ENCODE measurements at places on chromosomes 5 and 9.

GRCh38 chr9:136837146-136837855 is 5.0 kb upstream of the AJM1 start:
- no peak for DNase-seq

DNA sequence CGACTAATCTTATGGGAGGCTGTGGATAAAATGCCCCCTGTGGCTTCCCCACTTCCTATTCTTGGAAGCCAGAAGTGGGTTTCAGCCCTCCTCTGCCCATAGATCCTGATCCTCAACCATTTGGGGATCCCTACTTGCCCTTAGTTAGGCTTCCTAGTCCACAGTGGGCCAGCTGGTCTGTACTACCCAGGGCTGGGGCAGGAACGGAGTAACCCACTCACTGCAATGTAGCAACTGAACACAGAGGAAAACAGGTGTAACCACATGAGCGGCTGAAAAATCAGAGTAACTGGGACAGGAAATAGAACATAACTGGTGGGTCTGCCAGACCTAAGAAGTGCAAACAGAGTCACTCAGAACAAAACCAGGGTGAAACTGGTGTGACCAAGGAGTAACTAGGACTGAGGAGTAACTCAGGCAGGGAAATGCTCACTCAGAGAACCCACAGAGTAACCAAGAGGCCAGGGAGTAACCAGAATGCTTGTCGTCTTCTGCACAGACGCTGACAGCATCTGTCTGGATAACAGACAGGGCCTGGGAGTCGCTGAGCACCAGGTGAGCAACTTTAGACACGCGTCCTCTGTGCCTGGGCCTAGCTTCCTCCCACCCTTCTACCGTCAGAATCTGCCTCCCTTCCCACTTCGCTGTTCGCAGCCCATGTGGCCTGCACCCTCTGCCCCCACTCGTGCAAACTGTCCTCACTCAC is 1.0 kb downstream of the AQP3 start:
- no peak for DNase-seq

GRCh38 chr5:65059681-65060598 is 291.2 kb downstream of the CWC27 start:
- DNase-seq: no peak

- DNase-seq: no peak
Measured at GRCh38 chr9:33442125-33442524, 5.3 kb downstream of the AQP3 start.

- no peak for DNase-seq
Measured at GRCh38 chr9:25648116-25648515, 30.1 kb downstream of the TUSC1 start.

GRCh38 chr5:151068433-151069197 is 12.2 kb downstream of the TNIP1 start:
- no peak for DNase-seq

DNA sequence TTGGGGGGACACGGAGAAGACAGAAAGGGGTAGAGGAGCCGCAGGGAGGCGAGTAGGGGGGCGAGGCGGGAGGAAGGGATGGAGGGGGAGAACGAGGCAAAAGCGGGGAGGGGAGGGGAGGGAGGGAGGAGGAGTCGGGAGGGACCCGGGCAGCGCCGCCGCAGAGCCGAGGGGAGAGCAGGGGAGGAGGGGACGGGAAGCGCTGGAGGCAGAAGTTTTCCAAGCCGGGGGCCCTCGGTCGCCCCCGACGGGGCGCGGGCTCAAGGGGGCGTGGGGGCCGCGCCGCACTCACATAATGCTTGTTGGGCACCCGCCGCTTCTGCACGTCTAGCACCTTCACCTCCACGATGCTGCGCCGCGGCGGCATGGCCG is 353 bp downstream of the SH3PXD2B start:
- no peak for DNase-seq

DNA sequence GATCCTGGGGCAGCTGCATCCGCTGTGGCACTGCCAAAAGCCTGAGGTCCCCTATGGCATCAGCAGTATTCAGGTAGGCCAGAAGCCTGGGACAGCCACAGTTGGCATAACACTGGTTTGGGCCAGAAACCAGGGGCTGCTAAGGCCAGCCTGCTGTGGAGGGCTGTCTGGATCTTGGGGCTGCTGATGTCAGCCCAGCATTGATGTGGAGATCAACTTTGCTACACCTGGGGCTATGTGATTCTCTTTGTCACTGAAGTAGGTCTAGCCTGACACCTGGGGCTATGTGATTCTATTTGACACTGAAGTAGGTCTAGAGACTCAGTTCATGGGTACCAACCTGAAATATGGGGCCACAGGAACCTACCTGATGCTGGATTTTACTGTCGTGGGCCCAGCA is 411.5 kb downstream of the RASEF start:
- DNase-seq: no peak

DNA sequence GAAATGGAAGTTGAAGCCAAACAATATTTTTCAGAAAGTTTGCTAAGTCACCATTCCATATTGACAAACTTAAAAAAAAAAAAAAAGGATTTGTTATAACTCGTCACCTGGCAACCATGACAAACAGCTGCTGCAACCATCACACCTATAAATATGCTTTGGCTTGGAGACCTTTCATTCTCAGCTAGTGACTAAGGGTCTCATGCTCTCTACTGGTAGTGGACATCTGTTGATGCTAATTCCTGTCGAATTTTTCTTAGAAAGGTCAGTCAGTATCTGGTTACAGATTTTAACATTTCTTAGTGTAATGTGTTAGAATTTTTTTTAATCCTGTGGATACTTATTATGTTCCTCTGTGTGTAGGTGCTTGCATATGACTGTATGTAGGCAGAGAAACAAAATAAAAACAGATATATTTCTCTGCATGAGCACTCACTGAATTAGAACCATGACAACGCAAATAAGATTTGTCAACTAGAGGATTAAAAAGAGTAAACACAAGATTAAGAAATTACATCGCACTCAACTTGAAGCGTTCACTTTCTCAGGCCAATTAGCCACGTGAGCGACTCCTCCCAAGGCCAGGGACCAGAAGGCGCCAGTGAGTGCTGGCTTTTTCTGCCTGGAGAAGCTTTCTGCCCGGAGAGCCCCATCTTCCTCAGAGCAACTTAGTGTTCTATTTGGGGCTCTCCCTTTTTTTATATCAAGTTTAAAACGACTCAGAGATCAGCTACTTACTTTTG is 27.0 kb upstream of the ZNF622 start:
- no peak for DNase-seq

- DNase-seq: no peak
Measured at GRCh38 chr5:144857454-144857853, 686.8 kb downstream of the KCTD16 start.

DNA sequence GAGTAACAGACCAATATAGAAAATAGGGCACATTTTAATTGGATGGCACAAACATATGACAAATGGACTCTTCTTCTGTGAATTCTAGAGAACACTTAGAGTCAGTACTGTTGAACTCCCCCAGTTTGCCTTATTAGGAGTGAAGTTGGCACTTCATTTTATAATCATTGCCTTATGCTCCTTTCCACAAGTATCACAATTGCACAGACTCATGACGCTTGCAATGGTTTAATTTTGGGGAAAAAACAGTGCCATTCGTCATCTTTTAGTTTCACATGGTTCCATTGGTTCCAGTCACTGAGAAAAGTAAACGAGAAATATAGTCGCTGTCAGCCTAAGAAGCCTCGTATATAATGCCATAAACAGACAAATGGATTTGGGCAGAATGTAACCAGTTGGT is 71.2 kb downstream of the LURAP1L start:
- DNase-seq: no peak

GRCh38 chr9:18910435-18910834 is 122.6 kb downstream of the SAXO1 start:
- DNase-seq: no peak

GRCh38 chr9:82732928-82733327 is 330.0 kb downstream of the RASEF start:
- no peak for DNase-seq

- no peak for DNase-seq
Measured at GRCh38 chr9:107805201-107805600, 315.6 kb upstream of the KLF4 start.

DNA sequence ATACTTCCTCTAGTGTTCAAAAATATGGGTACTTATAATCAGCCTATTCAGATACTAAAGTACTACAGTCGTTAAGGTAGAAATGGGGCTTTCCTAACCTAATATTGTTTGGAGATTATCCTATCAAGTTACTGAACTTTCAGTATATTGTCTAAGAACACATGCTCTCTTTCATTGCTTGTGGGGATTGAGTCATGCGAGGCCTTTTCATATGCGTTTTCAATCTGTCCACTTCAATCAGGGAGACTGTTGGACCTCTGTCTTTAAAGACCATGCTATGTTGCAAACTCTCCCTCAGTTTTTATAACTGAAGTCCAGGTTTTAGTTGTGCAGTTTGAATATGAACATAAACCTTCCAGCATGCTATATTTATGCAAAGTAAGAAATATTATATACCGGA is 15.0 kb downstream of the PRR16 start:
- DNase-seq: no peak

GRCh38 chr5:45094876-45095440 is 286.2 kb downstream of the MRPS30 start:
- DNase-seq: no peak

DNA sequence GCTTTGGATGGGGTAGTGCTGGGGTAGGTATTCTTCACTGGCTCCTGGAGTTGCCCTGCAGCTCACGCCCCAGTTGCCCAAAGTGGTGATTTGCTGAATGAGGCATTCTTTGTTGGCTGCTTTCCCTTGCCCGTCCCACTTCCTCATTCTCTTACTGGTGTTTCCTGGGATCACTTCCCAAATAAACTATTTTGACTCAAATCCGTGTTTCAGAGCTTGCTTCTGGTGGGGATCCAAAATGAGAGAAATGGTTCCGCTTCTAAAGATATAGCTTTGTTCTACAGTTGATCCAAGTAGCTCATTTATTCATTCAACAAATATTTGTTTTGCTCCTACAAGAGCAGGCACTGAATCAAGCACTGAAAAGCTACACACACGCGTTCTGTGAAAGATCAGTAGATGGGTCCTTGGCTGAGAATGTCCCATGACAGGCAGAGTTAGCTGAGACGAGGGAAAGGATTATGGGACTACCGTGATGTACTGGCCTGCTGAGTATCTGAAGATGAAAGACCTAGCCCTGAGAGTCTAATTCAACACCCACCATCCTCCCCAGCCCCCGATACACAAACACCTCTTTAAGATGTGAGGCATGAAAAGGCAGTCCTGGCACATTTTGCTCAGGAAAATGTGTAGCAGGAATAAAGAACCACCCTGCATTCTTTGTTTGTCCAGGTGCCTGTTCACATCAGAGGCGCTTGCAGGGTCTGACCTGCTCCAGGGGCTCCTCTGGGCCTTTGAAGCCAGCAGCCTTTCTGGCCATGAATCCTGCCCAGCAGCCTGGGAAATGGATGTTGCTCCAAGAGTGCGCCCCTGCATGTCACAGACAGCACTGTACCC is 143.1 kb upstream of the RANBP3L start:
- DNase-seq: peak; percentile 8

DNA sequence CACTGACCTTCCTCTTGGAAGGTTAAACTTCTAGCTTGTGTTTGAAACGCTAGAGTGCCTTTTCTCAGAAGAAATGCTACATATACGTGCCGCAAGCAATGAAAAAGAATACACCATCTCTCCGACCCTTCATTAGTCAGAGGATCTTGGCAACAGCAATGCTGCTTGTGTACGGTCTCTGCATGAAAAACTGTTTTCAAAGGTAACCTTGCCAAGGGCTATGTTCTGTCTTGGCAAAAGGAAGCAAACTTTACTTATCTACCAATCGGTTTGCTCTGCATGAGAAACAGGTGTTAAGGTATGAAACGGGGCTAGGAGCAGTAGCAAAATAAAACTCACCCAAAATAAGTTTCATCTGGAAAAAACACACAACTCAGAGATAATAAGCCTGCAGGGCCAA is 297.8 kb downstream of the FBXL17 start:
- DNase-seq: peak; percentile 60

- no peak for DNase-seq
Measured at GRCh38 chr9:123946101-123946821, 16.3 kb upstream of the DENND1A start.

- no peak for DNase-seq
Measured at GRCh38 chr5:114612406-114612805, 250.5 kb downstream of the KCNN2 start.

DNA sequence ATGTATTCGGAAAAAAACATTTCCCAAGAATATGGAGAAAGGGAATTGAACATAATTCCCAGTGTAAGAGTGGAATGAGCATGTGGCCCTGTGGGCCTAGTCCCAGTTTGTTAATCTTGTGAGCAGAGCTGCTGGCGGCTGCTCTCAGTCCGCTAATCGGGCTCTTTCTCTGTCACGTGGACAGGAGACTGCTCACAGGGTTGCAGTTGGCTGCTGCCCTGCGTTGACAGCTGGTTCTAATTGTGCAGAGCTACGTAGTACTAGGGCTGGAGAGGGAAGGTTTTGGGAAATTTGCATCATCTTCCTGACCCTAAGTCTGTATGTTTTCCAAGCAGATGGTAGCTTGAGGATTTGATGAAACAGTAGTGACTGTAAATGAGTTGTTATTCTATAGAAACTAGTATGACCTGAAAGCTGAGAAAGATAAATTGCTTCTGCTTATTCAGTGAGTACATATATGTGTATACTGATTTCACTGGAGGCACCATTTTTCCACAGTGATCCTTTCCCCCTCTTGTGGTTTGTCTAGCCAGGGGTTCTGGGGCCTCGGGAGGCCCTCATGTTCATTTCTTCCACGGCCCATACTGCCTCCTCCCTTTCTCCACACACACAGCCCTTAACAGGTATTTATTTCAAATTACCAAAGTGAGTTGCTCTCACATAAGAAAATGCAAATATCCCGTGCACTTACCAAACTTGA is 100.6 kb downstream of the ANGPTL2 start:
- DNase-seq: peak; percentile 88

GRCh38 chr9:114370968-114371320 is 16.8 kb downstream of the AKNA start:
- DNase-seq: no peak

GRCh38 chr5:108521841-108522506 is 140.1 kb upstream of the FBXL17 start:
- peak; percentile 40 for DNase-seq

DNA sequence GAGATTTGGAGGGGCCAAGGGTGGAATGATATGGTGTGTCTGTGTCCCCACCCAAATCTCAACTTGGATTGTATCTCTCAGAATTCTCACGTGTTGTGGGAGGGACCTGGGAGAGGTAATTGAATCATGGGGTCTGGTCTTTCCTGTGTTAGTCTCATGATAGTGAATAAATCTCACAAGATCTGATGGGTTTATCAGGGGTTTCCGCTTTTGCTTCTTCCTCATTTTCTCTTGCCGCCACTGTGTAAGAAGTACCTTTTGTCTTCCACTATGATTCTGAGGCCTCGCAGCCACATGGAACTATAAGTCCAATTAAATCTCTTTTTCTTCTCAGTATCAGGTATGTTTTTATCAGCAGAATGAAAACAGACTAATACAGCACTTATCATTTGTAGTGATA is 29.5 kb upstream of the SPIN1 start:
- DNase-seq: no peak

DNA sequence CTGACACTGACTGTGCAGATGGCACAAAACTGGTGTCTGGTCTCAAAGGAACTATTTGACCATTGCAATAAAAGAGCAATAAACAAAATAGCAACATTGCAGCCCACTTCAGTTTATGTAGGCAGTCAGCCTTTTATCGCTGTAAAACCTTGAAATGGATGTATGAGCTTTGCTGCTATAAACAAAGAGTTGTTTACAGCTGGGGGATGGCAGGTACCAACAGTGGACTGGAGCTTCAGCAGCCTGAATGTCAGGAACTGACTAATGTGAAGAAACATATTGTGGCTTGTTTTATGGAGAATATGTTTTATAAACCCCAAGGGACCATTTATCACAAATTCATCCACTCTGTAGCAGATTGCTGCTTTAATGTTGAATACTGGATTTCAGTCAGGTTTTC is 78.0 kb downstream of the PTPRD start:
- no peak for DNase-seq
